ENCODE measurements at places on chromosomes 7 and 10.

DNA sequence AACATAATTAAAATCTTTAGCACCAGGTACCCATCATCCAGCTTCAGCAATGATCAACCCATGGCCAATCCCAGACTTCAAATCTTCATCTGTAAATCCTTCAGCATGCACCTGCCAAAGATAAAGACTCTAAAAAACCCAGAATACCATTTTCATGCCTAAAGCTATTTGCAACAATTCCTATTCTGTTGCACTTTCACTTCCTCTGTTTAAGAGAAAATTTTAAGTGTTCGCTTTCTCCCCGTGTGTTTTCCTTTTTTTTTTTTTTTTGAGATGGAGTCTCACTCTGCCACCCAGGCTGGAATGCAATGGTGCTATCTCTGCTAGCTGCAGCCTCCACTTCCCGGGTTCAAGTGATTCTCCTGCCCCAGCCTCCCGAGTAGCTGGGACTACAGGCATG is 31.8 kb upstream of the HTR5A start:
- DNase-seq = no peak

GRCh38 chr10:66862687-66863258 is 63.1 kb upstream of the LRRTM3 start:
- no peak for DNase-seq

- no peak for DNase-seq
Observed at GRCh38 chr10:129883029-129883428, 81.0 kb downstream of the EBF3 start.

DNA sequence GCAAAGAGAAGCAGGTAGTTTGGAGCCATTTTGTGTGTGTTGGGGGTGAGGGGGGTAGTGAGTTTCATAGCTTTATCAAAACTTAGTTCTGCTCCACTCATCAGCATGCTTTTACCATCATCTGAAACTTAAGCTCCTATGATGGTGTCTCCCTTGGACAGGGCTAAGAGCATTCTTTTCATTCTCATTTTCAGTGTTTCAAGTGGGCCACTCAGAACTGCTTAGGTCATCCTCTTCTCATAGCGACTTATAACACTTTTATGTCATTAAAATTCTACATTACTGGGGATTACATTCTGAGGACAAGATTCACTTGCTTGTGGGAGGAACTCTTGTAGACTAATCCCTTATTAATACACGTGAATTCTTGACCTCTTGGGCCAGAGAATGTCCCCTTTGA is 649.4 kb downstream of the SUGCT start:
- DNase-seq = no peak

- DNase-seq = no peak
Observed at GRCh38 chr7:93981480-93981874, 22.7 kb downstream of the BET1 start.

DNA sequence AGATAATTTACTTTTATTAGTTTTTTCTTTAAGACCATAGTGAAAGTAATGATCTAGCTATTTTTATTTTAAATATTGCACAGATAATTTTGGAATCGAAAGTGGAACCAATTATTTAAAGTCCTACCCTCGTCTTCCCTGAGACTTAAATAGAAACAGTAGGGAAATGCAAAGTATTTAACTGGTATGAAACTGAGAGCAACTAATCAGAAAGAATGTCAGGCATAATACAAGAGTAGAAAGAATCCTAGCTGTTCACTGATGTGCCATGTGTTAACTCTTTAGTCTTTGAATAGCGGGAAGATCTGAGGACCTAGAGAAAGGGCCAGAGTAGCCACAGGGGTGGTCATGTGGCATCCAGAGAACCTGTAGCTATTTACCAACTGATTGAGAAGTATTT is 630.0 kb downstream of the NRG3 start:
- DNase-seq = no peak

- DNase-seq = no peak
Observed at GRCh38 chr10:128065881-128066534, 60.2 kb downstream of the MKI67 start.

GRCh38 chr10:72069751-72070526 is 18.4 kb downstream of the SPOCK2 start:
- peak; percentile 62 for DNase-seq

DNA sequence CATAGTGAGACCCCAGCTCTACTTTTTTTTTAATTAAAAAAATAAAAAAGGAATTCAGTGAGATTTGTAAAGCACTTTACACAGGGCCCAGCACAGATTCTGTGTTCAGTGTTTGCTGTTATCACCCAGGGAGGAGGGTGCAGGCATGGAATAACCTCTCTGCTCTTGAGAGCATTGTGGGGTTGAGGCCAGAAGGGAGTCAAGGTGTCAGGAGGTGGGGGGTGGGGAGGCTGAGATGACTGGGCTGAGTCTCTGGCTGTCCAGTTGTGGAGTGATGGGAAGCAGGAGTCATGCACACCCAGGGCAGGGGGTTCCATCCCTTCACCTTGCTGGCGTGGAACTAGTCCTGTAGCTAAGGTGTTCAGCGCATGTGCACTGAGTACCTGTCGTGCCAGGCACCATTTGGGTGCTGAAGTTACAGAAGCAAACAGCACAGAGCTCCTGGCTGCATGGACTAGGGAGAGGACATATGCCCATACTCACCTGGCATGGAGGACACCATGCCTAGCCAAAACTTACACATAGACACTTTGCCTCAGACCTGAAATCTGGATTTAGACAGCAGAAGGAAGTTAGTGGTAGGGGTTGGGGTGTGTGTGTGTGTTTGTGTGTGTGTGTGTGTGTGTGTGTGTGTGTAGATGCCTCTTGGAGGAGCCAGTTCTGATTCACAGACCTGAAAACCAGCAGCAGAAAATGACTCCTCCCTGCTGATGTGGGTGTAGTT is 69.2 kb upstream of the LRRC4 start:
- no peak for DNase-seq

DNA sequence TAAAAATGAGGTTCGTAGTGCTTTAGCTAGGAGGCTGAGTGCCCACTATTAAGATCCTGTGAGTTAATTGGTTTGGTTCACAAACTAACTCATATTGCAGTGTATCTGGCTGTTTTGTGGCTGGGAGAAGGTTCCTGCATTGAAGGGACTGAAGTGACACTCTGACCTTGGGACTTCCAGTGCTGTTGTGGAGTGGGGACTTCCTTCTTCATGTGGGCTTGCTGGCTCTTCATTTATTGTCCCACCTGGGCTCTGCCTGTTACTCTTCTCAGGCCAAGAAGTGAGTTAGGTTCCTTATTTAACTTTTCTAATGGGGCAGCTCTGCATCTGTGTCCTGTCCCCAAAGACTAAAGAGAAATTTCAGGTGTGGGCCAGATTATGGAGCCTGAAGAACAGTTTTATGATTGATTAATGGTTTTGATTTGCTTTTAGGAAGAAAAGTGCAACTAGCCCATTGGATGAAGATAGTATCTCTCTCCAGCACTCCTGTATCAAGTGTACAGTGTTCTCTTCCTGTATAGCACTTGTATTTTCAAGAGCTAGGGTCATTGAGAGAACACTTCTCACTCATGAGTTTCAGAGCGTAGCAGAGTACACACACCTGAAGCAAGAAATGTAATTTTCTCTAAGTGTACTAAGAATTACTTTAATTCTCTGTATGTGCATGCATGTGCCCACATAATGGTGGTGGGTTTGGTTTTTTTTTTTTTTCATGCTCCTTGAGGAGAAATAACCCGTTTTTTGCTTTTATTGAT is 54.8 kb downstream of the AUTS2 start:
- DNase-seq = no peak

DNA sequence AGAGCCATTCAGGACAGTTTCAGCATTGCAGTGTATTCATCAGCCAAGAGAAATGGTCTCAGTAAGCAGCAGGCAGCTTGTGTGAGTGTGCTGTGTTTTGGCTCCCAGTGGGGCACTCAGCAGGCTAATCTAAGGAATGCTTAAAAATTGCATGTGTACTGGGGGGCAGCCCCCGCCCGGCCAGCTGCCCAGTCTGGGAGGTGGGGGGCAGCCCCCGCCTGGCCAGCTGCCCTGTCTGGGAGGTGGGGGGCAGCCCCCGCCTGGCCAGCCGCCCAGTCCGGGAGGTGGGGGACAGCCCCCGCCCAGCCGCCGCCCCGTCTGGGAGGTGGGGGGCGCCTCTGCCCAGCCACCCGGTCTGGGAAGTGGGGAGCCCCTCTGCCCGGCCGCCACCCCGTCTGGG is 116.2 kb downstream of the GRID1 start:
- DNase-seq = no peak

GRCh38 chr7:30475580-30475979 is 3.0 kb downstream of the NOD1 start:
- DNase-seq = no peak

GRCh38 chr10:29603223-29603896 is 31.4 kb downstream of the SVIL start:
- no peak for DNase-seq

DNA sequence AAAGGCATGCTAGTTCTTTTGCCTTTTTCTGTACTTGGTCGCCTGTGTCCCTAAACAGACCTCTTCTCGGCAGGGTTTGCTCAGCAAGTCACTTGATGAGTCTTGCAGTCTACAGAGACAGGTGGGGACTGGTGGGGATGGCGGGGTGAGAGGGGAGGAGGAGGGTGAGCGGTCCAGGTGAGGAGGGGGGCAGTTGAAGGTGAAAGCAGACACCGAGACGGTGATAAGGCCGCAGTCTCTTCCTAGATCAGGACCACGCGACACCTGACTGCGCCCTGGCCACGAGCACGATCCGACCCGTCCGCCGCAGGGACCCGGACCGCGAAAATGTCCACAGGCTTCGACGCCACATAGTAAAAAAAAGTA is 566 bp downstream of the ASNS start:
- DNase-seq = no peak

- no peak for DNase-seq
Observed at GRCh38 chr7:123425246-123425645, 109.1 kb downstream of the IQUB start.

DNA sequence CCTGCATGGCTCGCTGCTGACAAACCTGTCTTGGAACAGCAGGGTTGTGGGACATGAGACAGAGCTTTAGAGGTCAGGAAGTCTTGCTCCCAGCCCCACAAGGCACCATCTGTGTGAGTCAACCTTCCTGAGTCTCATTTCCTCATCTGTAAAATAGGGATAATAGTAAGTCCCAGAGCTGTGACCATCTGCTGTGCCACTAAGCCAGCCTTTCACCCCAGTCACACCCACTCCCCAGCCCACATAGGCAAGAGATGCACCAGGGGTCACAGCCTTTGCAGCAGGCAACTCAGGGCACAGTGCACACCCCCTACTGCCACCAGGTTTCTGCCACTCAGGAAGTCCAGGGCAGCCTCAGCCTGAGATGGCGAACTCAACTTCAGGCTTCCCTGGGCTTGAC is 29.4 kb upstream of the CDH23 start:
- DNase-seq = no peak

GRCh38 chr10:79166741-79167140 is 98.0 kb downstream of the ZMIZ1 start:
- DNase-seq = no peak

- DNase-seq = no peak
Observed at GRCh38 chr10:1133495-1134045, 77.4 kb downstream of the WDR37 start.

GRCh38 chr7:108299251-108299973 is 156.8 kb downstream of the NRCAM start:
- no peak for DNase-seq

DNA sequence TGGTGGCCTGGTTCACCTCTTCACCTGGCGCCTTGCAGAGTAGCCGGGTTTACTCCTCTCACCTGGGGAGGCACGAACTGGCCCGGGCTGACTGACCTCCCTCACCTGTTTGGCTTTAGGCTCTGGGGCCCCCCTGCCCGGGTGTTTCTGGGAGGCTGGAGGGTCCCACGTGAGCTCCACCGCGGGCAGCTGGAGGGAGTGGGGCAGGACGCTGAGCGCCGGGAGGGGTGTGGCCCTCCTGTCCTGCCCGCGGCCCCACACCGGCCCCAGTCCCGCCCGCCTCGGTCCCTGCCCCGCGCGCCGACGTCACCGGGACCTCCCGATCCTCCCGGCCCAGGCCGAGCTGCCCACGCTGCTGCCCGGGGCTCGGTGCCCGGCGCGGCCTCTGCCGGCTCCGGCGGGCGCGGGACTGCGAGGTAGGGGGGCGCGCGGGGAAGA is at the start of gene AMZ1:
AMZ1 (plus strand) TSS at position 322 of the 438 bp plus-strand sequence. CDS start 12,250 bp downstream, outside the sequence.
- DNase-seq = no peak

DNA sequence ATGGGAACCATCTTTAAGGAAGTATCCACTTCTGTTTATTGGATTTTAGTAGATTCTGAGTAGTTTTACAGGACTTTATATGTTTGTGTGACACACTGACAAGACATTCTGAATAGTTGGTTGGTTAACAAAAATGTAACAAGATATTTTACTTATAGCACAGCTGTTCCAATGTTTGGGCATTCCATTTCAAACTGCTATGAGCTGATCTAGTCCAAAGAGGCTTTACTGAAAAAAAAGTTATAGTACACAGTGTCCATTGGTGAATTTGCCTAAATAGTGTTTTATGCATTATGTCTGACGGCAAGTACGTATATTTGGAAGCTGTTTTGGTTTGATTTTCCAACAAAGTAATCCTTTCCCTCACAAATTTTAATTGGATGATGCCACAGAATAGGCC is 99.1 kb downstream of the SAMD9 start:
- DNase-seq = no peak

DNA sequence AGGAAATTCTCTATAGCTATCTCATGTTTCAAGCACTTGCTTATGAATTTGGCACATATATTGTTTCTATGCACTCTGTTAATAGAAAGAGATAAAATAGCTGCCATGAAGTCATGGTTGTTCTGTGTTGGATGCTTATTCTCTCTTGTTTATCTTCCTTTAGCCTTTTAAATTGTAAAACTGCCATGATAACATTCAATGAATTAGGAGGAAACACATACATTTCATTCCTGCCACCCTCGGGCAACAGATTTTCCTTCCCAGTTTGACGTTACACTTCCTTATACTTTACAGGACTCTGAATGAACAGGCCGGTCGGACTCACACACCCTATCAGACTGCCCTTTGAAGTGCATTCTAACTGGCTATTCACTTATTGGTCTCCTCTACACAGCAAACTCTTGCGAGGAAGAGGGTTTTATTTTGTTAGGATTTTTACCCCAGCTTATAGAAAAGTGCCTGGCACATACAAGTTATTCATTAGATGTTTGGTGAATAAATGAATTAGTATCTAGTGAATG is 65.7 kb upstream of the FERD3L start:
- DNase-seq = no peak

DNA sequence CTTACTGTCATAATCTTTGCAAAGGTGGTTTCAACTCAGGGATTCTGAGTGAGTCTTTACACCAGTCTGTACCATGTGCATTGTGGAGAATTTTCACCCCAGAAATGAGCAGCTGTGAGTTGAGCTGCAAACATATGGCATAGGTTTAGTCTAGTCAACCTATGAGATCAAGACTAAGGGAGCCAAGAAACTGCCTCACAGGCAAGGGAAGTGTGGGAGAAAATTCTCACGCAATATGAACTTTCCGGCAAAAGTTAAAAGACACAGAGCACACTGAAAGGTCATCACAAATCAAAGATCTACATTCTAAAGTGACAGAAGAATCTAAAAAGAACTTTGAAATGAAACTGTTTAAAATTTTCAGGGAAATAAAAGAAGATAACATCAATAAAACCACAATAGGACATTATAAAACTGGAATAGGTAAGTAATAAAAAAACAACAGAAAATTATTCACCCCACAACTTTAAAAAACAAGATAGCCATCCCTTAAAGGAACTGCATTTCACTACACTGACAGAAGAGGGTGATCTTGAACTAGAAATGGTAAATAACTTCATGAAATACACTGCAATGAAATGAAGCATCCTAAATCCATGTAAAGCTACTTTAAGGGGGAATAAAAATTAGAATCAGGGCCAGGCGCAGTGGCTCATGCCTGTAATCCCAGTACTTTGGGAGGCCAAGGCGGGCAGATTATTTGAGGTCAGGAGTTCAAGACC is 63.5 kb downstream of the LGI1 start:
- no peak for DNase-seq

- peak; percentile 40 for DNase-seq
Observed at GRCh38 chr7:140316165-140316661, 82.1 kb downstream of the SLC37A3 start.
